Naive thymus-derived CD8-positive, alpha-beta T cell (primary cell): ENCODE measurements at places on chromosomes 13 and 19.

DNA sequence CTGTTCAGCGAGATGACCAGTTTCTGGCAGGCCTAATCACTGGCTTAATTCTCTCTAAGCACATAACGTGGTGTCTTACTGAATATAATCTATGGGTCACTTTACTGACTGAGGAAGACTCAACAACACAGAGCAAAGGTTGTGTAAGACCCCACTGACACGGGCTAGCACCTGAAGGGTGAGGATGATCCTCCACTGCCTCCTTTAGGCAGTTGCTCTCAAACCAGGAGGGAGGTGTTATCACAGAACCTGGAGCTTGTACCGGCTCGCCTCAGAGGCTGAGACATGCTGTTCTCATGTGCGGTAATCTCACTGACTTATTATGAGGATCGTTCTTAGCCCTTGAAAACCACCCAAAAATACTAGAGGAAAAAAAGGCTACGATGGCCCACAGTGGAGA lies 28.3 kb downstream of the RCBTB2 start:
- DNase-seq, result no peak

GRCh38 chr13:54077569-54077968 lies 1049.0 kb downstream of the OLFM4 start:
- no peak for DNase-seq

DNA sequence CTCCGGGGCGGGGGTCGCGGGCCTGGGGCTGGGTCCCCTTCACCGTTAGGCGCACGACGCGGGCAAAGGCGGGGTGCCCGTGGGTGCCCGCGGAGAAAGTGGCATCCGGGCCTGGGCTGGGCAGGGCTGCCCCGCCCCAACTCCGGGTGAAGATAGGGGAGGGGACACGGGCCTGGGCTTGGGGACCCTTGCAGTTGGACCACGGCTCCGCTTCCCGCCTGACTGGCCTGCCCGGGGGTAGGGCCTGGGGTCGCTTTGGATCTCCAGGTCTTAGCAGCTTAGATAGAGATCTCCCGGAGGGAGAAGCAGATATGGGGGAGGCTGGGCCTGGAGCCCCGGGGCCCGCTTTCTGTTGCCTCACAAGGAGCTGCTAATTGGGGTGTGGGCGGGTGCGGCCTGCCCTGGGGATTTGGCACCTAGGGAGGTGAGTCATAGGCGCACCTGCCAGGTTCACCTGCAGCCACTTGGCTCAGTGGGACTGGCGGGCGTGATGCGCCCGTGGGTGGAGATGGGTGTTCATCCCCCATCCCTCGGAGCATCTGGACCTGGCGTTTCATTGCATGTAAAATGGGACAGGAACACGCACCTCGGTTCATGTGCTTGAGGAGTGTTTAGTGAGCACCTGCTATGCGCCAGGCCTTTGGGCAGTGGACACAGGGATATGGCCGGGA lies 585 bp downstream of the MAP1S start:
- DNase-seq, result peak; percentile 17

- DNase-seq, result no peak
Observed at GRCh38 chr13:100675661-100676129, 1.1 kb upstream of the TMTC4 start.

GRCh38 chr13:112574416-112574815 lies 13.5 kb downstream of the TUBGCP3 start:
- no peak for DNase-seq

GRCh38 chr19:42178791-42179674 lies 38.4 kb downstream of the DEDD2 start:
- no peak for DNase-seq

DNA sequence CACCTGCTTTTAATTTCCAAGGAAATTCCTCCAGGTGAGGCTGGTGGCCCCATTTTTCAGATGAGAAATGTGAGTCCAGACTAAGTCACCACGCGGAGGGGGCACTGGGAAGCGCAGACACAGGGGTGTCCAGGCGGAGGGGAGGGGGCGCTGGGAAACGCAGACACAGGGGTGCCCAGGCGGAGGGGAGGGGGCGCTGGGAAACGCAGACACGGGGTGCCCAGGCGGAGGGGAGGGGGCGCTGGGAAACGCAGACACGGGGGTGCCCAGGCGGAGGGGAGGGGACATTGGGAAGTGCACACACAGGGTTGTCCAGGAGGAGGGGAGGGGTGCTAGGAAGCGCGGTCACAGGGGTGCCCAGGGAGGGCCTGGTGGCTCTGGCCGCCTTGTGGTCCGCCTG lies 3.5 kb downstream of the GRK1 start:
- DNase-seq, result no peak

DNA sequence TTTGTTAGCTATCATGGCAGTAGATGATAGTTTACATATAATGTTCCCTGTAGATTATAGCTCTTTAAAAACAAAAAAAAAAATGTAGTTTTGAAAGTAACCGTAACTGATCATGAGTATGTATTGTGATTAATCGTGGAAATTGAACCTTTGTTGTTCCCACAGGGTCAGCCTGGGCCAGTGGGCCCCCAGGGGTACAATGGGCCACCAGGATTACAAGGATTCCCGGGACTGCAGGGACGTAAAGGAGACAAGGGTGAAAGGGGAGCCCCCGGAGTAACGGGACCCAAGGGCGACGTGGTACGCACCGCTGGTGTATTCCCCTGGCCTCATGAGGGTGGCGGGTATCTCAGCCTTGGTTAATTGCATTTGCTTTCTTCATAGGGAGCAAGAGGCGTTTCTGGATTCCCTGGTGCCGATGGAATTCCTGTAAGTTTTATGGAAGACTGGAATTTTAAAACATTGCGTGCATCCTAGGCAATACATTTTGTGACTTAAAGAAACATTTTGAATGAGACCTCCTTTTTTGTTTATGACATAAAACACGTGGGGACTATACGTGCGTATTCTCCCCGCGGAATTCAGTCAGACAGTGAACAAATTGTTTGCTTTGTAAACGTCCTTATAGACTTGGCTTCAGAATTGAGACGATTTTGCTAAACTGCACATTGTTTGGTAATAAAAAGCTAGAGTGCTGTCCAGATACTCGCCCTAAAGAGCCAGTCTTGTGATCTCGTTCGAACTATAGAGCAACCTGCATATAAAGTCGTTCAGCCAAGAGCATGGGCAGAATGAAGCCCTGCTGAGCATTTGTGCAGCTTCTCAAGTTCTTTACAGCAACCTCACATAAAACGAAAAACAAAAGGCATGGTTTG lies 117.7 kb downstream of the COL4A2 start:
- no peak for DNase-seq
